ENCODE measurements at places on chromosomes 3 and 15.

DNA sequence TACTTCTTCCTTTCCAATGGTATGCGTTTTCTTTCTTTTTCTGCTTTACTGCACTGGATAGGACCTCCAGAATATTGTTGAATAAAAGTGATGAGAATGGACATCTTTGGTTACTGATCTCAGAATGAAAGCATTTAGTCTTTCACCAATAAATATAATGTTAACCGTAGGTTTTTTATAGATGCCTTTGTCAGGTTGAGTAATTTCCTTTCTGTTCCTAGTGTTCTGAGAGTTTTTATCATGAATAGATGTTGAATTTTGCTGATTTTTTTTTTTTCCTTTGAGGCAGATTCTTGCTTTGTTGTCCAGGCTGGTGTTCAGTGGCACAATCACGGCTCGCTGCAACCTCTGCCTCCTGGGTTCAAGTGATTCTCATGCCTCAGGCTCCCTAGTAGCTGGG is 158.4 kb downstream of the KLHL25 start:
- no peak for DNase-seq

DNA sequence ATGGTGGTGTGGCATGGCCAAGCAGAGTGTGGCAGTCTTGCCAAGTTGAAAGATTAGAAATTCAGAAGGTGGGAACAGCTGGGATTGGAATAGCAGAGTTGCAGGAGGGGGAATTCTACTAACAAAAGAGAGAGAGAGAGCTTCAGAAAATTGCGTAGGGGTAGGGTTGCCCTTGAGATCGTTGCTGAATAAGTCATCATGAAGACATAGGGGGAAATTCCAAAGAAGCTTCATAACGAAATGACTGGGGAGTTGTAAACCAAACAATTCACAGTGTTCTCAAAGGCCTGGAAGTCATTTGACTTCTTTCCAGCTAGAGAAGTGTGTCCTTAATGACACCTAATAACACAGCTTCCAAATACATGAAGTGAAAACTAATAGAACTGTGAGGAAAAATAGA is 26.3 kb upstream of the TIPARP start:
- DNase-seq, result no peak

DNA sequence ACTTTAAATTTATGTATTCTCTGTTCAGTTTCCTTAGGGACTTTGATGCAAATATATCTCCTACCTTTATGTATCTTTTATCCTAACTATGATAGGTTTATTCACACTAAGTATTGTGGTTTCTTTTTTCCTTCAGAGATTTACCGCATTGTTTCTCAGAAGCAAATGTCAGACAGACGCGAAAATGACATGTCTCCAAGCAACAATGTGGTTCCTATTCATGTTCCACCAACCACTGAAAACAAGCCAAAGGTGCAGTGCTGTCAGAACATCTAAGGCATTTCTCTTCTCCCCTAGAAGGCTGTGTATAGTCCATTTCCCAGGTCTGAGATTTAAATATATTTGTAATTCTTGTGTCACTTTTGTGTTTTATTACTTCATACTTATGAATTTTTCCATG is 18.3 kb downstream of the RAB11A start:
- no peak for DNase-seq

DNA sequence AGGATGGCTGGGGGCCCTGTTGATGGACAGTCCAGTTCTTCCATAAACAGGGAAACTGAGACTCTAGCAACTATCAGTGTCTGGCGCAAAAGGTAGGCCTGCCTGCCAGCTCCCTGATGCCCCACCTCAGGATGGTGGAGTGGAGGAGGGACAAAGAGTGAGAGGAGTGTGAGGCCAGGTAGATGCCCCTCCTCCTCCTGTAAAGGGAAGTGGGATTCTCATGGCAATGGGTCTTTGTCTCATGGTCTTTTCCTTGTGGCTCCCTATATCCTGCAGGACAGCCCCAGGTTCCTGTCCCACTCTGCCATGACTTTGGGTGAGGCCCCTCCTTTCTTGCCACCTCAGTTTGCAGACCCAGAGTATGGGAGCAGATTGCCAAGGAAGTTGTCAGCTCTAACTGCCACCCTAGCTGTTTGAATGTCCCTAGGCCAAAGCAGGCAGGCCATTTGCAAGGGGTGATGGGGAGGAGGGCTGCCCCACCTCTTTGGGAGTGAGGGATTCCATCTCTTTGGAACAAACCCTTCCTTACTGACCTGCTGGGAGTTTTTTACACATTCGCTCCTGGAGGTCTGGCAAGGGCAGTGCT is 2.8 kb upstream of the DNAH1 start:
- no peak for DNase-seq

GRCh38 chr15:100196326-100197058 is 145.3 kb downstream of the ADAMTS17 start:
- no peak for DNase-seq

DNA sequence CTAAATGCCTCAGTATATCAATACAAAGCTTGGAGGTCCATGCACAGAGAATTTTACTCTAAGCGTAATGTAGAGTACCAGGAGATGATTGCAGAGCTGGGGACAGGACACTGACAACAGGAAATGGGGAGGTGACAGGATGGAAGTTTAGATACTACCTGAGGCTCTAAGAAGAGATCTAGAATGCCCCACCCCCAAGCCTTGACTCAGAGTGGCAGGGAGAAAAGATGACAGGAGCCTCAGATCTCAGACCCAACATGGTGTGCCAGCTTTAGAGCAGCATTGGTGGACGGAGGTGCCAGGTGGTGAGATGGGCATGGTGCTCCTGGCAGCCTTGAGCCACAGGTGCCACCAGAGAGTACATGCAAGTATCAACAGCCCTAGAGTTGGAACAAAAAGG is 62.5 kb downstream of the LYZL4 start:
- DNase-seq, result no peak

DNA sequence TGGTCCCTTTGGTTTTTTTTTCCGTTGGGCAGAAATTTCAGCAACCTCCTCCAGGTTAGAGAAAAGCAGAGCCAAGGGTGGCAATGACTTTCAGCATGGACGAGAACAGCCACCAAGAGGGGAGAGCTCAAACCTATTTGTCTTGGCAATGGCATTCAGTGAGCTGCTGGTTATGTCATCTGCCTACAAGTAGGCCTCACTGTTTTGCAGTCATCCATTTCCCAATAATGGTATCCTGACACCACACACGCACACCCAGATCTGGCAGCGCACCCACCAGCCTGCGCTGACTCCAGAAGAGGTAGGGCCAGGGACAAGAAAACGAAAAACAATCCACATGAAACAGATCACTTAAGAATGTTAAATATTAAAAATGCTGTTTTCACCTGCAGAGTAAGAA is 92.3 kb downstream of the MAGI1 start:
- no peak for DNase-seq

GRCh38 chr3:188309437-188310269 is 155.7 kb downstream of the LPP start:
- no peak for DNase-seq

DNA sequence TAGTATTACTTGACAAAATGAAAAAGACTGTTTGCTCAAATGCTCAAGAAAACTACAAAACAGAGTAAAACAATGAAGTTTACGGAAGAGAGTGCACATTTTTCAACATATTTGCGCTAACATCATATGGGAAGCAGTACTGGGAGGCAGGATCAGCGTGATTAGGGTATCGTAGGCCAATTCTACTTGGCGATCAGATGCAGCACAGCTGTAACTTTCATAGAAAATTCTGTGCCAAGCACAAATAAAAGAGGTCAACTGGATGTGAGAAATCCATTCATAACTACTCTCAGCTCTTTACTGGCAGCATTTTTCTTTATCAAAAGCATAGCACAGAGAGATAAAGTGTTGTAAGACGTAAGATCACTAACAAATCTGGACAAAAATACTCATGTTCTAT is 1196.3 kb upstream of the GBE1 start:
- DNase-seq, result no peak

DNA sequence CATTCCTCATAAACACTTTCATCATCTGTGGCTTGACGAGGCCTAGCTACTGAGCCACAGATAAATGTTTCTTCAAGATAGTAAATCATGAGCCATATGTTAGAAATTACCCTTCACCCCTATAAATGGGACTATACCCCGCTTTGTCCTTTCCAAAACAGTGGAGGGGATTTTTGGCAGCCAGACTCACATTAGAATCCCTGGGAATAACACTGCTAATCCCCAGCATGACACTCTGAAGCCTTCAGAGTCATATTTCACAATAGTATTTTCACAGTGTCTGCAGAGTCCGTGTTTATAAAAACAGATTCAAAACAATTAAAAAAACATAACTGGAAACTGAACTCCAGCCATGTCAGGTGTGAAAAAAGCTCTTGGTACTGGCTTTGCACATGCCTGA is 271.6 kb downstream of the ERC2 start:
- DNase-seq, result no peak

DNA sequence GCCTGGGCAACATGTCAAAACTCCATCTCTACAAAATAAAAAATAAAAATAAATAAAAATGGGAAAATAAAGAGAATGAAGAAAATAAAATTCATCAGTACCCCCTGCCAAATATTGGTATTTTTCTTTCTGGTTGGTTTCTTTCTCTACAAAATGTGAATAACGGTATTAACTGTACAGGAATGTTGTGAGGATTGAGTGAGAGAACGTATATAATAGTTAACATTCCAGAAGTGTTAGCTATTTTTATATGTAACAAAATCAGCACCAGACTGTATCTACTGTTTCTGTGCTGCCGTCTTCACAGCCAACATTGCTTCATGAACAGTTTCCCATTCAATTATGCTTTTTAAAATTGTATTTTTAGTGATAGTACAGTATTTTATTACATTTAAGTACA is 25.5 kb upstream of the RNU6-1 start:
- DNase-seq, result no peak

GRCh38 chr3:173399044-173399443 is 1.5 kb downstream of the NLGN1 start:
- DNase-seq, result no peak

GRCh38 chr3:130997289-130997688 is 29.3 kb downstream of the ASTE1 start:
- no peak for DNase-seq
